ENCODE measurements at places on chromosomes 1 and 21.

GRCh38 chr1:244361764-244362473, 89.8 kb downstream of the ADSS2 start:
- no peak for DNase-seq

DNA sequence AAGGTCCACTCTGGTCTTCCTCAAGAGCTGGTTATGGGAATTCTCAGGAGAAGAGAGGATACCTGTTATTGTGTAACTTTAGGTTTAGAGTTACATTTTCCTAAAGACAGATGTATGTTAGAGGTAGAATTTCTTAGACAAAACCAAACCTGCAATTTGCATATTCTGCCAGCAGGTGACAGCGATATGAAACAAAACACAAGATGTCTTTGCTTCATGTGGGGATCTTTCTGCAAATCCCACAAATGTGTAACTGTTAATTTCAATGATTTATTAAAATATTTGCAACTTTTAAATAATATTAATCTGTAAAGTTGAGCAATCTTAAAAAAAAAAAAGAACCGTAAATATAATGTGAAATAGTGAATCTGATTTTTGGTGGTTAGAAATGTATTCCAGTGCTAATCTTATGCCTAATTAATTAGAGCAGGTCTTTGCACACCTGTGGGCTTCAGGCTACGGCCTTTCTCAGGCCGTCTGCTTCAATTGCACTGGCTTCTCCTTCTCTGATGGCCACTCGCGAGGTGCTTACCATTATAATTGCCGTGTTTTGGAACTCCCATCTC, 33.4 kb downstream of the FAM78B start:
- no peak for DNase-seq

GRCh38 chr21:38851101-38851500, 45.4 kb downstream of the ETS2 start:
- DNase-seq: no peak

DNA sequence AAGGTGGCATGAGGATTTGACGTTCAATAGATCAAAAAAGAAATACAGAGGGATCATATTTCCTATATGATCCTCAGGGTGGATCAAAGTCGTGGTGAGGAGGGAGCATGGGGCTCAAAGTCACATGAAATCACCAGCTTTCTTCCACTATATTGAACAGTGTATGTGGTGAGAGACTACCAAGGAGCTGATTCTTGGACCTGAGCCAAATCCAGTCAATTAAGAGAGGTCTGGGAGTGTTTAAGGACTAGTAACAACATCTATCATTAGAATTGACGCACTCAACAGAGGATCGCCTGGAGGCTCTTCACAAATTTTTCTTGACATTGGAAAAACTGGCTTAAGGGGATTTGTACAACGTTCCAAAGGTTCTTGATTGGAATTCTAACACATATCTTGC, 267.7 kb upstream of the PROX1 start:
- DNase-seq: no peak

- DNase-seq: no peak
Observed at GRCh38 chr21:43602266-43603232, 56.7 kb downstream of the HSF2BP start.

GRCh38 chr21:25845729-25846256, 111.0 kb downstream of the GABPA start:
- DNase-seq: no peak

DNA sequence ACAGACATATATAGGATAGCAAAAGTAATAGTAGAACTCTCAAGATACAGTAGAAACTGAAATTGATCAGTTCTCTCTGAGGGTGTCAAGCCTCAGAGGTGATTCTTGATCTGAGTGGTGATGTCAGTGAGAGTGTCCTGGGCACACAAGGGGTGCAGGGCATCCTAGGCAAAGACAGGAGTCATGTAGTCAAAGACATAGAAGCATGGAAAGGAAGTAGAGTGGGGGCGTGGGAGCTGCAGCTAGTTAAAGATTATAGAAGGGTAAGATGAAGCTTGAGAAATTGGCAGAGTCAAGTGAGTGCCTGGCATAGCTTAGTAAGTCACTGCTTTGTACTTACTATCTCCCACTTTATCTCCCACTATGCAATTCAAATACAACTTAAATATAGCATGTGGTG, 22.8 kb downstream of the CDC7 start:
- no peak for DNase-seq

DNA sequence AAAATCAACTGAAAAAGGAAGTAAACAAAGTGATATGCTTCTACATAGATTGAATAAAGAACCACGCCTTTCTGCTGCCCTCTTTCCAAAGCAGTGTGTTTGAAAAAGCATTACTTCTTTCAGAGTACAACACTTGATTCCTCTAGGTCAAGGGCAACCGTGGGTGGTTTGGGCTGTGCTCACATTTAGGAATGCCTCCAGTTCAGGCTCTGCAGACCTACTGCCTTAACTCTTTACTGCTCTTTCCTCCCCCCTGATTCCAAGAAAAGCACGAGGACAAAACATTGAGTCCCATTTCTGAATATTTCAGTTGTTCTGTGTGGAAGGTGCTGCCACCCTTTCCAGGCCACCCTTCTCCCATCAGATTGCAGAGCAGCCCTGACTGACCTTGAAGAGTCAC, 45.2 kb downstream of the ADAMTS1 start:
- peak; percentile 84 for DNase-seq

- DNase-seq: no peak
Observed at GRCh38 chr1:224662870-224663269, 46.8 kb downstream of the CNIH3 start.

GRCh38 chr1:172472495-172472894, 28.6 kb upstream of the PIGC start:
- DNase-seq: no peak

- no peak for DNase-seq
Observed at GRCh38 chr1:243547891-243548290, 292.1 kb downstream of the SDCCAG8 start.

DNA sequence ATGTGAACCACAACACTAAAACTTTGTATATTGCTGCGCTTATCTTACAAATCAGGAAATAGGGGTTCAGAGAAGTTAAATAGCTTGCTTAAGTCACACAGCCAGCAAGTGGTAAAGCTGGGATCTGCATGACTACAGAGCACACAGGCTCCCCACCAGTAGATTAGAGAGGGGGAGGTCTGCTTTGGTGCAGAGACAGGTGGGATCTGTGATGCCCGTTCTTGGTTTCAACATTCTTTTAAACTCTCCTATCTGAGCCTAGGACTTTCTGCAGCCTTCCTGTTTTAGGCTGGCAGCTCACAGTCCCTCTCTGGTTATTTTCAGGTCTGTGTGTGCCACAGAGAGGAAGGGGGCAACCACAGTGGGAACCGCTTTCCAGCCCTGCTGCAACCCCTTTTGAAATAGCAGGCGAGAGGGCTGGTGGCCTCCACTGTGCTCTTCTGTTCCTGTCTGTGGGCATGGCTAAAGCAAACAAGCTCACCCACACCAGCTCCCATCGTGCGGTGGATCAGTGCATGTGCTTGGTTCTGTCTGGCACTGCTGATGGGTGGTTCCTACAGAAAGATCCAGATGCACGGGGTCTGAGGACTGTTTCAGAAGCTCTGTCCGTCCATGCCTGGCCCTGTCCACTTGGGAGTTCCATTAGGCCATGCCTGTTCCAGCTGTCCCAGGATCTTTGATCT, 1.7 kb upstream of the IL6R start:
- no peak for DNase-seq

DNA sequence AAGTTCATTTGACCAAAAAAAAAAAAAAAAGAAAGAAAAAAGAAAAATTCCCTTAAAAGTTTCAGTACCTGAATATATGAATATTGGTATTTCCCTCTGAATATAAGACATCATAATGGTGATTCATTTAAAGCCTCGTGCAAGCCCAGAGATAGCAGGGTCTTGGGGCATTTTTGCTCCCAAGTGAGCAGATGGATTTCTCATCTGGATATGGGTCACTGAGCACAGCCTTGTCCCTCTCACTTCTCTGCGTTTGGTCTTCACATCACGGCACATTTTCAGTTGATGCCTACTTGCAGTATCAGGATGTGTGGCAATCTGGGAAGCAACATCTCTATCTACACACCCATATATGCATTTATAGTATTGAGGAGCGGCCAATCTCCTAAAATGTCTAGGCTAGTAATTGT, 12.7 kb downstream of the CD58 start:
- no peak for DNase-seq

- no peak for DNase-seq
Observed at GRCh38 chr1:7505771-7506453, 265.2 kb upstream of the VAMP3 start.

DNA sequence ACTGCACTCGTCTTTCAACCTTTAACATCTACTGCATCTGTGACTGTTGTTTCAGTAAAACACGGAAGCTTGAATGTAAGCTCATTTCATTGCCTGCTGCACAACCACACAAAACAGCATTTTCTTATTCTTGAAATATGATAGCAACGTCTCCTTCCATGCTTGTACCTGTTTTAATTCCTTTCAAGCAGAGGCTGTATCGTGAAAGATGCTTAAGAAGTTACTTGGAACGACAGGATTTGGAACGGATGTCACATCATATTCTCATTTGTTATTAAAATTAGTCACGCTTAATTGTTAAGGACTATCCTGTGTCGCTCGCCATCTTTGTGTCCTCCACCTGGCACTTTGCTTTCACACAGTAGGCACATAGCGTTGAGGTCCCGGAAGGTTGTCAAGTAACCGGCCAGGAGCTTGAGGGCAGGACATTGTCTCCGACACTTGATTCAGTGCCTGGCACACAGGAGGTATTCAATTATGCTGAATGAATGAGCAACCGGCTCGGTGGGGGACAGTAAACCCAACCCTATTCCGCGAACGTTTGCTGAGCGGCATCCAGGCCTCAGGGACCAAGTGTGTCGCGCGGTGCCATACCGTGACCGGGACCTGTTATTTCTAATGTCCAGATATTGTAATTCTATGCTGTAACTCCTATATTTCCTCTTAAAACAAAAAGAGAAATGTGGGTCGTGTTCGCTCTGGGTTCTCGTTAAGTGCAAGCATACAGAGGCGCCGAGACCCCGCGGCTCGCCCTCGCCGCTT, 499 bp upstream of the SH3GLB1 start:
- DNase-seq: no peak

DNA sequence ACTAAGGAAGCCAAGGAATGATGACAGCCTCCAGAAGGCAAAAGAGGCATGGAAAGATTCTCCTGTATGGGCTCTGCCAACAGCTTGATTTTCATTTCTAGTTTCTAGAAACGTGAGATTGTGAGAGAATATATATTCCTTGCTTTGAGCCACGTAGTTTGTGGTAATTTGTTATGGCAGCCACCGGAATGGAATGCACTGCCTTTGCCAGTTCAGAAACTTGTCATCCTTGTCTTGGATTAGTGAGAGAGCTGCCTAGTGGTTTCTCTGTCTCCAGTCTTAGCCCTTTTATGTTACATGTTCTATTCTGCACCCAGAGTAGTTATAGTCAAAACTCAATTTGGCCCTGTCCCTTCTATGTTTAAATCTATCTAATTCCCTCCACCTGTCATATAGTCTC, 216.0 kb upstream of the PTGFR start:
- DNase-seq: no peak

DNA sequence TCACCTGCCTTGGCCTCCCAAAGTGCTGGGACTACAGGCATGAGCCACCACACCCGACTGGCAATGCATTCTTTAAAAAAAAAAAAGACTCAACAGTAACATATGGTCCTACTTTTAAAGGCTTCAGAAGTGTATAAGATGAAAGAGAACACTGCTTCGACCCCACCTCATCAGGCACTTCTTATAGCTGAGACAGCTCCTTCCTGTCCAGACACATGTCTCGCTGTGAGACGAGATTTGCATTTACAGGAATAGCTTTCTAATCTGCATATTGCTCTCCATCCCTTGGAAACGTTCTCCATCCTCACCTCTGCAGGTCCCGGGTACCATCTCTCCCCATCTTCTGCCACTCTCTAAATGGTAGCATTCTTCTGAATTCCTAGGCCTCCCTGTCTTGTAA, 6.7 kb downstream of the AZIN2 start:
- DNase-seq: no peak

- no peak for DNase-seq
Observed at GRCh38 chr1:234845836-234846235, 235.9 kb upstream of the IRF2BP2 start.

- DNase-seq: no peak
Observed at GRCh38 chr1:101131239-101131843, 105.5 kb upstream of the S1PR1 start.

DNA sequence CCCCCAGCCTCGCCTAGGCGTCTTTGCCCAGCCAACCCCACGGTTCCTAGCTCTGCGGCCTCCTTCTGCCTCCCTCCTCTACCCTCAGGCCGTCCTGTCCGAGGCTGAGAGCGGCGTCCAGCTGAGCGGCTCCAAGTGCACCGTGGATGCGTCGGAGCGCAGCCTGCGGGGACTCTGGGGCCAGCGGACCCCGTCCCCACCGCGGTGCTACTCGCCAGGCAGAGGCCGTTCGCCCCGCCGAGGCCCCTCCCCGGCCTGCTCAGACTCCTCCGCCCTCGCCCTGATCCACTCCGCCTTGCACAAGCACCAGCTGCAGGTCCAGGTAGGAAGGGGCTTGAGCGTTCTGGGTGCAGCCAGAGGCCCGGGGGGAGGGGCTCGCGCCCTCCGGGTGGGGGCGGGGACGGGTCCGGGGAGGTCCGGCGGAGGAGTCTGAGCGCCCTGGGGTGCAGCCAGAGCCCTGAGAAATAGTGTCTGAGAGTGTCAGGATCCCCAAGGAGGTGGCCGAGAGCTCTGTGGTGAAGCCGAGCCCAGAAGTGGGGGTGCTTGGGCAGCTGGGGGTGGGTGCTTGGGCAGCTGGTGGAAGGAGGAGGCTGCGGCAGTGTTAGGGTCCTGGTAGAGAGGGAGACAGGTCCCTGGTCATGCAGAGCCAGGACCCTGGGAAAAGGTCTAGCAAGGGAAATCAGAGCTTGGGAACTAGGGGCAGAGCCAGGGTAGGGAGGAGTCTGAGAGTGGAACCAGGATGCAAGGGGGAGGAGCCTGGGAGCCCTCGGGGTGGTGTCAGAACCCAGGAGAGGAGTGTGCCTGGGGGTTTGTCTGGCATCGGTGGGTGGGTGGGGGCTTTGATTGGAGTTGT, 3.2 kb upstream of the NBPF3 start:
- DNase-seq: peak; percentile 25

GRCh38 chr1:224173523-224173922, 9.5 kb upstream of the DEGS1 start:
- DNase-seq: no peak

- no peak for DNase-seq
Observed at GRCh38 chr1:58308206-58308605, 238.3 kb downstream of the OMA1 start.

- no peak for DNase-seq
Observed at GRCh38 chr1:239976130-239976968, 115.3 kb upstream of the FMN2 start.

DNA sequence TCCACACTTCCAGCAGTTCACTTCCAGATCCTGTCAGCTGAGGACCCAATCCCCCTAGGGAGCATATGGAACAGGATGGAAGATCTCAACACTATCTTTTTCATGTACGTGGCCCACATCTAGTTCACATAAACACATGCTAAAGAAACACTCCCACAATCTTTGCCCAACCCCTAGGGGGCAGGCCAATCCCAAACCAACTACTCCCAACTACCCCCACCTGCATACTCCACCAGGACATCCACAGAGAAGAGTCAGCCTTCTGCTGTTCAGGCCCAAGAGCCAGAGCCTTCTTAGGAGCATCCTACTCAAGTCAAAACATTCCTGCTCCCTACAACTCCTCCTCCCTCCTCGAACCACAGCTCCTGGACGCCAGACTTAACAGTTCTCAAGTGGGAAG, 5.6 kb upstream of the SLC5A9 start:
- DNase-seq: no peak

GRCh38 chr1:92363401-92363800, 64.5 kb downstream of the RPAP2 start:
- DNase-seq: no peak

All from ovary (tissue), 10 donors.